ENCODE measurements at places on chromosomes 1 and 21.

- DNase-seq = no peak
Measured at GRCh38 chr1:96995351-96995750, 273.8 kb downstream of the PTBP2 start.

DNA sequence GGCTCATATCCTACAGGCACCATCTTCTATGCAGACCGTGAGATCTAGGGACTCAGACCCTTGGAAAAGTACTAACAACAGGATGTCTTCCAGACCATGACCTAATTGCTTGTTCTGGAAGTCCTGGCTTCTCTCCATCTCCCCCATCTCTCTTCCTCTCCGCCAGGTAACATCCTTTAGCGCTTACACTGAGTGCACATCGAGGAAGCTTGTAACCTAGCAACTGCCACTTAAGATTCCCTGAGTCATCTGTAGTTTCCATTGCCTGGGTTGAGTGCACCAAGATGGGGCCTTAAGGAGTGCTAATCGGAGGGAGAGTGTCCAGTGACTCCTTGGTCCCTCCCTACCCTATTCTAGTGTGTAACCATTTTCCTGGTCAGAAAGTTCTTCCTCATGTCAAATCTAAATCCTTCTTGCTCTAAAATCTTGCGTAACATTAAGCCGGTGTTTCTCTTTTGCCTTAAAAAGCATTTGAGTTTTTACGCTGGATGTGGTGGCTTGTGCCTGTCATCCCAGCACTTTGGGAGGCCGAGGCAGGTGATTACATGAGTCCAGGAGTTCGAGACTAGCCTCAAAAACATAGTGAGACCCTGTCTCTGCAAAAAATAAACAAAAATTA, 9.7 kb downstream of the KLHDC8A start:
- no peak for DNase-seq

- no peak for DNase-seq
Measured at GRCh38 chr1:244350027-244350426, 101.7 kb downstream of the ADSS2 start.

- no peak for DNase-seq
Measured at GRCh38 chr21:42937960-42938605, 12.7 kb upstream of the ERVH48-1 start.

- DNase-seq = no peak
Measured at GRCh38 chr1:245549996-245550719, 395.4 kb downstream of the KIF26B start.

GRCh38 chr1:243713470-243714186, 136.4 kb downstream of the AKT3 start:
- no peak for DNase-seq

DNA sequence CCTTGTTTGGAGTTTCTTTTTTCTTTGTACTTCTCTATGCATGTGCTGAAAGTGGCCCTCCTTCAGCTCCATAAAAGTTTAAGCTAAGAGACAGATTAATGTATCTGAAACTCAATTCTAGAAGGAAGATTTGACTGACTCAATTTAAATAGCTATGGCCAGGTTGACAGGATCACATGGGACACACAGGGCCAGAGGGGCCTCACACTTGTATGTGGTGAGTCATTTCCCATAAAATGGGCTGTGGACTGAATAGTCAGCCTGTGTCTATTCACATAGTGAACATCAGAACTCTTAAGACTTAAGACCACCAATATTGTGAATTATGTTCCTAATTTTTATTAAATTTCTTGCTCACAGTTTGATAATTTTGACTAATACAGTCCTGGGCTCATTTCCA, 45.7 kb upstream of the DEPDC1 start:
- DNase-seq = no peak

GRCh38 chr1:172827301-172827700, 168.4 kb downstream of the FASLG start:
- no peak for DNase-seq

DNA sequence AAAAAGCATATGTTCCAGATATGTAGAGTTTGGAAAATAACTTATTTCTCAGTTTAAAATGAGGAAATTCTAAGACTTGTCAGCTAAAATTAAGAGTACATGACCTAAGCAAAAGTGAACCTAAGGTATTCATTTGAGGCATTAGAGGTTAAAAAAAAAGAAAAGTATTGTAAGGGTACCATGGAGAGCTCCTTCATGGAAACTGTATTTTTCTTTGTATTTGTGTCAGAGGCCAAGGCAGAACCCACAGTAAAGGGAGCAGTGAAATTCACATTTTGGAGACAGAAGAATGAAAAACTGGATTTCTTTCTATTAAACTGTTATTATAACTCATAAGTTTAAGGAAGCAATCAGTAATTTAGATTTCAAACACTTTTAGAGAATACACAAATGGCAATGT, 1494.8 kb downstream of the KCNT2 start:
- no peak for DNase-seq

DNA sequence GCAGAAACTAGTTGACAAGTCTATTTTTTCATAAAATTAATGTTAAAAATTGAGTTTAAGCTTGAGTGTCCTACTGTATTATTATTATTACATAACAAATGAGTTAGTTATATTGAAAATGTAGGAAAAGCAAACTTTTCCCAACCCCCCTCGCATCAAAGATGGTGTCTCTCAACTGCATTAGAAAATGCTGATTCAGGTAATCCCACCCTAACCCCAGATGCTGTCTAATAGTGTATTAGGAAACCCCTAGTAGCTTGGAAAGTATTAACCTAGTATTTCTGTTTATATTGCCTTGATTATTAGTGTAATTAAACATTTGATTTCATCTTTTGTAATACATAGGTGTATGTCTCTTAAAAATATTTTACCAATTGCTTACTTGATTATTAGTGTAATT, 1120.3 kb downstream of the MRPL39 start:
- DNase-seq = no peak

DNA sequence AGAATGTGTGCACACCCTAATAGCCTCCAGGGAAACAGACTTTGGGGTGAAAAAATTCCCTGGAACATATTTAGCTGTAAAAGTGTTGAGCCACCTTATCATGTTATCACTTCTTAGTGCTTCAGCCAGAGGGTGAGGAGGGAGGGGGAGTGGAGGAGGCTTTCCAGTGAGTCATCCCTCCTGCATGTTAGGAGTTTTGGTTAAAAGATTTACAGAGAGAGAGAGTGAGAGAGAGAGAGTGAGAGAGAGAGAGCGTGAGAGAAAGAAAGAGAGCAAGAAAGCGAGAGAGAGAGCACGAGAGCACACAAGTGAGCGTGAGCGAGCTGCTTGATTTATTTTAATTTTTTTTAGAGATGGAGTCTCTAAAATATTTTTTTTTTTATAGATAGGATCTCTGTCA, 13.5 kb upstream of the CACNA1E start:
- DNase-seq = no peak

DNA sequence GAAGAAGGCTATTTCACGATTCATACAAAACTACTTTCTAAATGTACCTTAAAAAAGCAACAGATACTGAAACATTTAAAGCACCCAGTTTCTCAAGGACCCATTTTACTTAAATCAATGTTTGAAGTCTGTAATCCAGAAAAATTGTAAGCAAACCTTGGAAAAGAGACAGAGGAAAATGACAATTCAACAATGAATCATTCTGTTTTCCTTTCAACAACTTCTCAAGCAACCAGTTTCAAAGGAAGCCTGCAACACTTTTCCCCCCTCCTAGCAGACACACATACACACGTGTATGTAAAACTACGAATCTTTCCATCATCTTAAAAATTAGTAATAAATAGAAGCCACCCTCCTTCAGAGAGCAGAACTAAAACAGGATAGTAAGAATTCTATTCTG, 1.2 kb downstream of the RERE start:
- no peak for DNase-seq

GRCh38 chr1:58620926-58621325, 43.9 kb upstream of the TACSTD2 start:
- DNase-seq = no peak

DNA sequence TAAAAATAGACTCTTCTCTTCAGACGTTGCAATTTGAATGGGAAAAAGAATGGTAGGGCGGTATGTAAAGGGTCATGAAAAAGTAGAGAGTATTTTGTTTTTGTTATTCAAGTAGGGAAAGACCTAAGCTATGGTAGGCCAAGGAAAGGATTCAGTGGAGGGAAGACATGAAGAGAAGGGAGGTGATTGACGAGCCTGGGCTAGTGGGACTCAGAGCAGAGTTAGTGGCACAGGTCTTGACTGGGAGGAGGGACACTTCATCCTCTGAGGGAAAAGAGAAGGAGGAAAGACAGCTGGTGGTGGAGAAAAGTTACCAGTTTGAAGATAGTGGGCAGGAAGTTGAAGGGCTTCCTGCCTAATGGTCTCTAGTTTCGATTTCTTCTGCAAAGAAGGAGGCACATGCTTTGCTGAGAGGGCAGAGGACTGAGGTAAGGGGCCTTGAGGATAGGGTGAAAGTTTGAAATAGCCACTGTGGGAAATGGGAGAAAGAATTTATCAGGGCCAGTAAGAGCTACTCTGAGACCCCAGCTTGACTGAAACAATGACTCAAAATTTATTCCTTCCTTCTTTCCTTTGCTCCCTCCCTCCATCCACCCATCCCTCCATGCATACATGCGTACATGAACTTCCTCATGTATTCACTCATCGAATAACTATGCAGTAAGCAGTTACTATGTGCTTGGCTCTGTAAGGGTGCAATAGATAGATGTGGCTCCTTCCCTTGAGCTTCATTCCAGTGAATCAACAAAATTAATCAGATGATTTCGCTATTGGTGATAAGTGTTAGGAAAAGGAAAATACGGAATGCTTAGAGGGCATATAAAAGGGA, 4.2 kb downstream of the CD48 start:
- DNase-seq = no peak

- no peak for DNase-seq
Measured at GRCh38 chr21:38322311-38322950, 65.6 kb downstream of the KCNJ15 start.

DNA sequence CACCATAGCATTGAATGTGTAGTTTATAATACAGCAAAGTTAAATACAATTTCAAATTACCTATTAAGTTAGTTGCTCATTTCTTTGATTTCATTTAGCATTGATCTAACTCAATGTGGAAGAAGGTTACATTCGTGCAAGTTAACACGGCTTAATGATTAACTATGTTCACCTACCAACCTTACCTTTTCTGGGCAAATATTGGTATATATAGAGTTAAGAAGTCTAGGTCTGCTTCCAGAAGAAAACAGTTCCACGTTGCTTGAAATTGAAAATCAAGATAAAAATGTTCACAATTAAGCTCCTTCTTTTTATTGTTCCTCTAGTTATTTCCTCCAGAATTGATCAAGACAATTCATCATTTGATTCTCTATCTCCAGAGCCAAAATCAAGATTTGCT, at the start of gene ANGPTL3:
Gene ANGPTL3 (plus strand): TSS at position 240 of the 400 bp plus-strand sequence. CDS start 47 bp downstream, at position 287.
- no peak for DNase-seq

DNA sequence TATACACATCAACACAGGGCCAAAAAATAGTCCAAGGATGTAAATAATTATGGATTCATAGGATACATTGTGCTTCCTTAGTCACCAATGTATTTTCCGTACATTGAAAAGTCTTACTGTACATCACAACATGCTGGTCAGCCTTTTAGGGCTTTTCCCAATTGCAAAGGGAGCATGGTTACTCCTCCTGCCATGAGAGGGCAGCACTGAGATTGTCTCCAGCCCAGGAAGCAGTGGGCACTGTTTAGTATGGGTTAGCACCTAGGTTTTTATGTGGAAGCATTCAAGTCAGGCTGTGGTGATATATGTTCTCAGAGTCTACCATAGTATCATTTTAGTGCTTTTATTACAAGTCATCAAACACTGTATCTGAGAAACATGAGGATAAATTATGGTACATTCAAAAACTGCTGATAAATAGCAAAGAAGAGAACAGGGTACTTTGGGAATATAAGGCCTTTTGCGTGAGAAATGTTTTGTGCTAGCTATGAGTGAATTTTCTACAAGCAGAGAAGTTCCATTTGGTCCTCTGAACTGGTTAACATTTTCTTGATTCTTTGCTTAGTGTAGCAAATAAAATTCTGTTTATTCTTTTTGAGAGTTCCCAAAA, 34.0 kb downstream of the ST6GALNAC5 start:
- no peak for DNase-seq

GRCh38 chr1:224108991-224109390, 4.9 kb upstream of the FBXO28 start:
- DNase-seq = no peak

DNA sequence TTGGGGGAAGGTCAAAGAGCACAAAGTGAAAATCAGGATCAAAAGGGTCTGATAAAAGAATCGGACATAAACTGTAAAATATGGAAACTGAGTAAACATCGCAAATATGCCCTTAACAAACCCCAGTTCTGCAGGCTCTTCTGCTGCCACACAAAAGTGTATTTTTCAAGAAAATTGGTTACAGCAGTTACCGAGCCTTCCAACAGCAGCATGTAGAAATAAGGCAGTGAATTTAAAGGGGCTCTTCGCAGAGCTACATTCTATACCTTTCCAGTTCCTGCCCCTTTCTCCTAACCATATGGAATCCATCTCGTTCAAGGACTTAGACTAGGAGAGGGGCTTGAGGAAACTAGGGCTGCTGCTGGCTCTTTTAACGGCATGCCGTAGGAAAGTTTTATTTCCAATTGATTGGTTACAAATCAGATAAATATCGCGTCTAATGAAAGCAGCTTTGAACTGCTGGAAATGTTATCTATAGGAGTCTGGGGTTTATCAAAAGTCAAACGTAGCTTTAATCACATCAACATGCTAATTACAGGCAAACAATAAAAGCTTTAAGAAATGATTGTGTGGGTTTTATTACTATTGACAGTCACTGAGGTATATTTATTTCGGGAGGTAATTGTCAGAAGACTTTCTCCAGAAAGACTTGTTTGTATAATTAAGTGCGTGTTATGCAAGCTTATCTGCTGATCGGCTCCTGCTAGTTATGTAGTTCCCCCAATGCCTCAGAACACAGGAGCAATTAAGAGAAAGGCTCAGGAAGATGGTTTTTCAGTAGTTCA, 59.1 kb downstream of the GORAB start:
- no peak for DNase-seq
